ENCODE measurements at places on chromosomes 7 and 10. TPM values are rescaled to one million over a fixed set of nuclear protein-coding genes. Genes with fewer than 3 reads are reported as not detected.

- DNase-seq: no peak
Measured at GRCh38 chr7:158111906-158112570, 475.6 kb downstream of the PTPRN2 start.

DNA sequence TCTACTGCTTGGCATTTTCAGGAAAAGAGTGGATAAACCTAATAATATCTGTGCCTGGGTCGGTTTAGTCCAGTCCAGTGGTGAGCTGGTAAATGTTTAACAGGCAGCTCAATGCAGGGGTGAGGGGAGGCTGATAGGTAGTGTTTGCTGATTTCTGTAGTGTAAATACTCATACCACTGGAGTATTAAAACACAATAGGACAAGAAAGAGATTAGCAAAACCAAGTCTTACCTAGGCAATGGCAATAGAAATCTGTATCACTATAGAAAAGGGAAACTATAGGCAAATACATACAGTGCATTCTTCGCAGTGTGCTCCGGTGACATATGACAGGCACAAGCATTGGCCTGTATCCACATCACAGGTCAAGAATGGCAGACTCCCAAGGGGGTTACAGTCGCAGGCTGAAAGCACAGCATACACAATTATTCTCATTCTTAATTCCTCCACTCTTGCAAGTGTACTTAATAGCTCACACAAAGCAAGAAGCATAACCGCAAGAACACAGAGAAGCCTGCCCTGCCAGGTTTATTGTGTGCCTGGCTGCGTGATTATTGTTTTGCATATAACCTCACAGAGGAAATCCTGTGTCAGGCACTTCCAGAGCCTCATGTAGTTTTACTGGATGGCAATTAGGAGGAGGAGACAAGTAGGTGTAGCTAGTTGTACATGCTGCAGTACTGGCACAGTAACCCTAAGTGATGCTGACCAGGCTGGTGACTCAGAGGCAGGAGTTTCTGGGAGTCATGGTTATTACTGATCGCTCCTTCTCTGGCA lies 35.0 kb downstream of the LAMB4 start:
- peak; percentile 35 for DNase-seq

DNA sequence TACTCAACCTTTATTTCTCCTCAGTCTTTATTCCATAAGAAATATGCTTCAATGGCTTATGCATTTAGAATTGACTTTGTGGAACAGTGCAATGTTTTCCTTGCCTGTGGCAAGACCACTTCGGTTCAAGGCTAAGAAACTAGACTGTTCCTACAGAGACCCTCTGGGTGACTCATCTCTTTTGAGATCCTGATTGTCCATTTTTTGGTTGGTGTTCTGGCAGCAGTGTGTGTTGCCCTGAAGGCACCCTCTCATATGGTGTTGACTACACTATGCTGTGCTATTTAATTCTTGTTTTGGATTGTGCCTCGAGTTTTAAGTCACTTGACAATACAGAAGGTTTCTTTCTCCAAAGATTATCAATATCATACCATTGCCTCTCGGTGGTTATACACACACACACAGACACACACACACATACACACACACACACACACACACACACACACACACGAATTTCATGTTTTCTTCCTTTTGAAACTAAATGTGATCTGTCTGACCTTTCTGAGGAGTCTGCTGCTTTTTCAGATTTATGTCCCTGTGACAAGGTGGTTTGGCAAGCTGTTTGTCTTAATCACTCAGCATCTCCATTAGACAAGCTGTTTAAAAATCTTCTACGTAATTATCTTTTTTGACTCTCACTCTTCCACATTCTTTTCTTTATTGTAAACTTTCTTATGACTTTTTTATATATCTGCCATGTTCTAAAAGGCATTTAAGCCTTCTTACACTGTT lies 187.2 kb downstream of the VTI1A start:
- DNase-seq: no peak

GRCh38 chr7:131358636-131359035 lies 31.0 kb downstream of the MKLN1 start:
- no peak for DNase-seq

- no peak for DNase-seq
Measured at GRCh38 chr10:2731940-2732339, 335.4 kb upstream of the PFKP start.

DNA sequence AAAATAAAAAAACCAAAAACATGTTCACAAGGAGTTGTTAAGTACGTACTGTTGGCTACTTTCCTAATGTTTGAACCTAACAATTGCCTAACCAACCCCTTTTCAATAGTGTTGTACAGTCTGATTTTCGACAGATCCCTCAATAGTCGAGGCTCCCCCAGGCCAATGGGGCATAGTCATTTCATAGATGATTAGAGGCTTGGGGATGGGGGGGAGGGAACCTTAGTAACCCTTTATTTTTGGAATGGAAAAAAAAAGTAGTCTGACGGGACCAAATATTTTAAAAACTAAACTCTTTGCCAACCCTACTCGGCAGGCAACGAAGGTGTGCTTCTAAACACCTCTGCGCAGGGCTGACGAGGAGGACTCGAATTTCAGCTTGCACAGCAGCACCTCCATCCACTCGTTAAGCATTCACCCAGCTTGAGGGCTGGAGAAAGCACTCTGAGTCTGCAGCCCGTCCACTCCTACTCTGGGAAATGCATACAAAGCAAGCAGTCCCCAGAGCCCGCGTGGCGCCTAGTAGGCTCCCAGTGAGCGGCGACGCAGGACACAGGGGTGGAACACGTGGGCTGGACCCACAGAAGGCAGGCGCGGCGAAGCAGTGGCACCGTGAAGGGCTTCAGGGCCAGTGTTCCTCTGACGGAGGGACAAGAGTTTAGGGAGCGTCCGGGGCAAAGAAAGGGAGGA lies 899 bp downstream of the PUS7 start:
- peak; percentile 82 for DNase-seq

- DNase-seq: no peak
Measured at GRCh38 chr7:135726276-135726788, 1.7 kb downstream of the SLC13A4 start.

- no peak for DNase-seq
Measured at GRCh38 chr7:116494472-116494871, 5.1 kb upstream of the CAV2 start.

GRCh38 chr10:46530249-46531186 lies 25.9 kb downstream of the GPRIN2 start:
- DNase-seq: no peak

VGF gene
- total RNA-seq: 0.18 TPM

- no peak for DNase-seq
Measured at GRCh38 chr10:45403151-45403550, 29.1 kb downstream of the ALOX5 start.

INMT gene
- total RNA-seq: 0.08 TPM

STRIP2 gene
- 16.7 TPM for total RNA-seq

- DNase-seq: no peak
Measured at GRCh38 chr10:18230794-18231193, 90.6 kb downstream of the CACNB2 start.

RELN gene
- total RNA-seq: 59.0 TPM

DNA sequence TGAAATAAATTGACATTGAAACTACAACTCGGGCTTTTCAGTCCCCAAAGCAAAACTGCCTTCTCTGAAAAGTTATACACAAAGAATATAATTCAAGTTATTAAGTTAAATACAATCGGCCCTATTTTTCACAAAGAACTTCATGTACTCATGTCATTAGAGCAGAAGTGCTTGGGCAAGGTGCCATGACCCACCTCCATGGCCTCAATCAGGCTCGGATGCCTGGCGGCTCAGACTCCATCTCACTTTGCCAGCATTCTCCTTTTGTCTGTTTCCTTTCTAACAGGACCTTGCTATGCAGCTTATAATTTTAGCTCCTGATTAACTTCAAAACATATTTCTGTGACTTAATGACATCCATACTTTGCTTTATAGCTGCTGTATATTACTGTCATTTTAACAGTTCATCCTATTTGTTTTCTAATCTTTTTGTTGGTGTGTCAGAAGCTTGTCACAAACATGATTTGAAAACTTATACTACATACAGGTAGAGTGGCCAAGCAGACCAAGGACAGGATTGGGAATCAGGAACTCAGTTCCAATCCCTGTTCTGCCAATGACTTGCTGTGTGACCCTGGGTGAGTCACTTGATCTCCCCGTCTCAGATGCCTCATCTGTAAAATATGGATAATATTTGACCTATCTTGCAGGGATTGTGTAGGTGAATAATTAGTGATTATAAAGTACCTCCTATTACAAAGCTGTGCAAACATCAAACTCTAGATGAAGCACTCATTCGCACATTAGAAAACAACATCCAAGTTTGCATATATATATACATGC lies 60.8 kb upstream of the ITGA8 start:
- DNase-seq: no peak

DNA sequence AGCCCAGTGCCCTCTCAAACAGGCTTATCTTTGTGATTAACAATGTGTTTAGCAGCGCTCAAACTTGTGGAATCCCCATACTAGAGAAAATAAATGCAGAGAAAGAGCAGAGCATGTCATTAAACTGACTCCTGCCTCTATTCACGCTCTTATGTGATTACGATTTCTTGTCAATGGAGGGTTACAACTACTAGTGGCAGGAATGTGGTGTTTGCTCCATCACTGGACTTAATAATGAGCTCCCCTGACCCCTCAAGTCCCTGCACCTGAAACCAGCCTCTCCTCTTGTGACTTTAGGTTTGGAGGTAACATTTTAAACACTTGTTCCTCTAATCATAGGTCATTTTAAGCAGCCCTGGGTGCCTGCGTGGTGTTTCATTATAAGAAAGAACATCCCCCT lies 121.9 kb downstream of the PLPP4 start:
- no peak for DNase-seq

GRCh38 chr10:113335592-113335991 lies 217.3 kb upstream of the HABP2 start:
- no peak for DNase-seq

IFT22 gene
- total RNA-seq: 33.8 TPM

STEAP4 gene
- not detected for total RNA-seq

DNA sequence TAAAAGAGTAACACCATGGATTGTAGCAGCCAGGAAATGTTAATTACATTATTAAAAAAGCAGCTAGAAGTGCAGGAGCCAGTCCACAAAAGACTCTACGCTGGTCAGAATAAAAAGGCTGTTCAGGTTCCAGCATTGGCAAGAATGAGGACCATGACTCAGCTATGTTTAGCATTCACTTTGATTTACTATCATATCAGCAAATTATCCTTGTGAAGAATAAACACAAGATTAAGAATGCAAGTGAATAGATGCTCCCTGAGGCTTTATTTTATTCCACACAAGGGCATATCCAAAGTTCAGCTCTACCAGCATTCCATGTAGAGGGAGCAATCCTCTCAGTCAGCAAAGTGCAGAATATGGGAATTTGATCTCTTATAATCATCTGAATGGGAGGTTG lies 13.6 kb downstream of the DGKB start:
- DNase-seq: no peak

FOXI2 gene
- total RNA-seq: not detected

- DNase-seq: no peak
Measured at GRCh38 chr7:145169908-145170307, 334.1 kb upstream of the TPK1 start.

DUSP5 gene
- total RNA-seq: 5.3 TPM

DNA sequence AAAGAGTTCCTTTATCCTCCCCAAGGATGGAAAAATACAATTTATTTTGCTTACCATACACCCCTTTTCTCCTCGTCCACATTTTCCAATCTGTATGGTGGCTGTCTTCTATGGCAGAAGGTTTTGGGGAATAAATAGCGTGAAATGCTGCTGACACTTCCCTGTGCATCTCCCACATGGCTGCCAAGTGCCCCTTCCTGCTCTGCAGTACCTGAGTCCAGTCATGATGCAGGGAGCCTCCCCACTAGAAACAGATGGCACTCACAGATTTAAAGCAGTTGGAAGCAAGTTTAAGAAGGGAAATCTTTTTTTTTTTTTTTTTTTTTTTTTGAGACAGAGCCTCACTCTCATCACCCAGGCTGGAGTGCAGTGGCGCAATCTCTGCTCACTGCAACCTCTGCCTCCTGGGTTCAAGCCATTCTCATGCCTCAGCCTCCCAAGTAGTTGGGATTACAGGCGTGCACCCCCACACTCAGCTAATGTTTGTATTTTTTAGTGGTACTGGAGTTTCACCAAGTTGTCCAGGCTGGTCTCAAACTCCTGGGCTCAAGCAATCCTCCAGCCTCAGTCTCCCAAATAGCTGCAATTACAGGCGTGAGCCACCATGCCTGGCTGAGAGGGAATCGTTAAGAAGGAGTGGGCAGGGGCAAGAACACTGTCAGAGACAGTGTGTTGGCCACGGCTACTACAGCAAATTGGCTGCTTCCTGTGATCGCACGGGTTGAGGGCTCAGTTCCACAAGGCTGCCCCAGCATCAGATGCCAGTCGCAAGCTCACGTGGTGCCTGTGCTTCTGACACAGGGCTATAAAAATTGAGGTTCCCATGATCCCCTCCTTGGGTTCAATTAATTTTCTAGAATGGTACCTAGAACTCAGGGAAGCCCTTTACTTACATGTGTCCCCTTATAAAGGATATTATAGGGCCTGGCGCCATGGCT lies 5.3 kb upstream of the PILRA start:
- no peak for DNase-seq

Measured in SJCRH30 (cell line).